ENCODE measurements at places on chromosomes 12 and 14.

GRCh38 chr14:20417250-20418186 lies 4.2 kb upstream of the TEP1 start:
- no peak for DNase-seq

DNA sequence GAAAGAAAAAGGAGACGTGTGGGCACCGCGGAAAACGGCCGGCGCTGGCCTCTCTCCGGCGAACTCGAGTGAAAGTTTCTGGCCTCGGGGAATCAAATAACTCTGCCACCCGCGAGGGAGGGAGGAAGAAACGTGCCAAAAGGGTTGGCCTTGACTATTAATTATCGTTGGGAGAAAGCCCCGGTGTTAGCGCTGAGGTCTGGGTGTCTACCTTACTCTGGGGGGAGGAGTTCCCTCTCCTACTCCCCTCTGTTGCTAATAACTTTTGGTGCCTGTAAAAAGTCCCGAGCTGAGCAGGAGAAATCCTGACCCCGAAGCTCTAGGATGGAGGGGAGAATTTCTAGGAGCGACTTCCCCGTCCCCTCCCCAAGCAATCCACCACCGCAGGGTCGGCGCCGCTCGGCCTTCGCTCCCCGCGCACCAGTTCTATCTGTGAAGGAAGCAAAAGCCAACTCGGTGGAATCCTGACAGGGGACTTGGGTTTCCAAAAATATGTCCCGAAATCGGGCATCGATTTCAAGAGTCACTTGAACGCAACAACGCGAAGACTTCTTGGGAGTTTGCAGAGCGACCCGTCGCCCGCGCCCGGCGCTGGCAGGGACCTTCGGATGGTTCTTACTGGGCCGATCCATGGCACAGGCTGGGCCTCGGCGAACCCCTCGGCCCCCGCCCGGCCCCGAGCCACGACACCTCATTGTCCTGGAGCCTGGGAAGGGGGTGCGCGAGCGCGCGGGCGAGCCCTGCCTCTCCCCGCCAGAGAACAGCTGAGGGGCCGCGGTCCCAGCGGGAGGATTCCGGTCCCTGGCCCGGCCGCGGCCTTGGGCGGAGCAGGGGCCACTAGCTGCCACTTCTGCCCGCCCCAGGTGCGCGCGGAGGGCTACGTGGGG lies 1.7 kb downstream of the OTX2 start:
- DNase-seq: peak; percentile 42

DNA sequence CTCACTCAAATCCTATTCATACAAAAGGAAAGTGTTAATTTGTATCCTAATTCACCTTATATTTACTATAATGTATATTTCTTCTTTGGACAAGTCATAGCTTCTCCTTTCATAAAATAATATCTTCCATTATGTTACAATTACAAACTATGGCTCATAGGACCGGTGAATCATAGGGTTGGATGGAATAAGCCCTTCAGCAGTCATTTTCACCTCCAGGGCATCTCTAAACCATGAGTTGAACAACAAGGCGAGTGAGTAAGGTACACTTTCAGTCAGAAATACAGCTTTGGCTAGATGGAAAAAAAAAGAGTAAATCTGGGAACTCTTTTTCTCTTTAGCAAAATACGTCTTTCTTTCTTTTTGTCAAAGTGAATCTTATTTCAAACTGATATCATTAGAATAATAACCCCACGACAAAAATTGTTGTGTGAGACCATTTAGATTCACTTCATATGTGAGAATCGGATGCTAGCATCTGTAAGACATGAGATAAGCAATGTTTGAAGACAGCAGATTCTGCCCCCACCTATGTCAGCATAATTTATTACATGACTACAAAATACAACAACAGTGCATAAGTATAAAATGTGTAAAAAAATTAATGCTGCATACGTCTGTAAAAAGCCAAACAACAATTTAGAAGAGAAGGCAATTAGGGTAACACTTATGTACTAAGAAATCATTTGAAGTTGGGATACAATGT lies 184.4 kb upstream of the SLC38A2 start:
- no peak for DNase-seq

DNA sequence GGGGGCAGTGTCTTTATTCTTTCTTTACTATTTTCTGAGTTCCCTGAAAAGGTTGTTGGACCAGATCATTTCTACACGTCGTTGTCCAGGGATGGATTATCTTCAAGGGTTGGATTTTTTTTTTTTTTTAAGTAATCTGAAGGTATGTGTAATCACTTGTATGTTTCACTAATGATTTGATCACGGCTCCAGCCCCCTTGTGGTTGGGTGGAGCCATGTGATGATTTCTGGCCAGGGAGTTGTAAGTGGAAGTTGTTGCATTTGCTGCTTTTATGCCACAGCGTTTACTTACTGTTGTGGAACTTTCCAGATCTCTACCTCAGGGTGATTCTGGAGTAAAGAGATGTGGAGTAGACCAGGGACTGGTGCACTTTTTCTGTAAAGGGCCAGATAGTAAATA lies 390.3 kb downstream of the AACS start:
- DNase-seq: no peak

GRCh38 chr14:59046746-59047145 lies 141.7 kb upstream of the DAAM1 start:
- DNase-seq: no peak

GRCh38 chr14:103199124-103199523 lies 75.9 kb downstream of the TNFAIP2 start:
- DNase-seq: no peak

- no peak for DNase-seq
Measured at GRCh38 chr14:68199554-68200151, 380.1 kb downstream of the RAD51B start.

DNA sequence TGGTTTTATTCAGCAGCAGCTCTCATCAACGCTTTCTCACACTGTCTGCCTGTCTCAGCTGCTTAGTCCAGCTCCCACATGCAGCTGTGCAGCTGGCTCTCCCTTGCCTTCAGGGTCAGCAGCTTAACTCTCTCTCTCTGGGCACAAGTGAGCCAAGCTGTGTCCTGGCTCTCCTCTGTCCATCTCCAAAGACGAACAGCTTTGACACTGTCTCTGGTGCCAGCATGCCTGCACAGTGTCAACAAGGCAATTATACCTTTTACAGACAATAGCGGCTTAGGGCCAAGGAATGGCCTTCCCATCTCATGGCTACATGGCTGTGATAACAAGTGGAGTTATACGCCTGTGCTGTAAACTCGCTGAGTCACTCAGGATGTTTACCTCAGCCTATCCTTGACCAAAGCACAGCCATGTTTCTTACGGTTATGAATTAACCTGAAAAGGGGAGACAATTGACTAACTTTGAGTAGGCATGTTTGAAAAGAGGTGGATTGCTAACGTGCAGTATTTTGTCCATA lies 38.4 kb upstream of the MANSC4 start:
- DNase-seq: no peak

DNA sequence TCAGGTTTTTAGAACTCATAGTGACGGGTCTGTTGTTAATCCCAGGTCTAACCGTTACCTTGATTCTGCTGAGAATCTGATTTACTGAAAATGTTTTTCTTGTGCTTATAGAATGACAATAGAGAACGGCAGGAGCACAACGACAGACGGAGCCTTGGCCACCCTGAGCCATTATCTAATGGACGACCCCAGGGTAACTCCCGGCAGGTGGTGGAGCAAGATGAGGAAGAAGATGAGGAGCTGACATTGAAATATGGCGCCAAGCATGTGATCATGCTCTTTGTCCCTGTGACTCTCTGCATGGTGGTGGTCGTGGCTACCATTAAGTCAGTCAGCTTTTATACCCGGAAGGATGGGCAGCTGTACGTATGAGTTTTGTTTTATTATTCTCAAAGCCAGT lies 34.4 kb downstream of the PSEN1 start:
- DNase-seq: no peak

GRCh38 chr12:55719371-55719770 lies 822 bp upstream of the RDH5 start:
- DNase-seq: no peak

GRCh38 chr14:54259821-54260220 lies 137.0 kb upstream of the CDKN3 start:
- DNase-seq: no peak

DNA sequence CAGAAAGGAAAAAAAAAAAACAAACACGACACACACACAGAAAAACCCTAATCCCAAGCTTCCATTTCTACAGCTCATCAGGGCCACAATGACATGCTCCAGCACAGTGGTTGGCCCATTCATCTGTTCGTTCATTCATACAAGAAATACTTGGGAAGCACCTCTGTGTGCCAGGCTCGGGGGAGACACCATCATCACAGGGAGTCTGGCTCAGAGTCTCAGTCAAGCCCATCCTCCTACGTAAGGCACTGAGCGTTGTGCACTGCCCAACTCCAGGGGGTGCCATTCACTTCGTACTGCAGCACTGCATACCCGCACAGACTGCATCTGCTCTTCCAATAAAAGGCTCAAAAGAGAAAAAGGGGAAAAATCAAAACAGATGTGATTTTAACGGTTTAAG lies 15.3 kb downstream of the VPS37B start:
- peak; percentile 60 for DNase-seq

- DNase-seq: no peak
Measured at GRCh38 chr14:67817750-67818438, 1.5 kb upstream of the ZFYVE26 start.

DNA sequence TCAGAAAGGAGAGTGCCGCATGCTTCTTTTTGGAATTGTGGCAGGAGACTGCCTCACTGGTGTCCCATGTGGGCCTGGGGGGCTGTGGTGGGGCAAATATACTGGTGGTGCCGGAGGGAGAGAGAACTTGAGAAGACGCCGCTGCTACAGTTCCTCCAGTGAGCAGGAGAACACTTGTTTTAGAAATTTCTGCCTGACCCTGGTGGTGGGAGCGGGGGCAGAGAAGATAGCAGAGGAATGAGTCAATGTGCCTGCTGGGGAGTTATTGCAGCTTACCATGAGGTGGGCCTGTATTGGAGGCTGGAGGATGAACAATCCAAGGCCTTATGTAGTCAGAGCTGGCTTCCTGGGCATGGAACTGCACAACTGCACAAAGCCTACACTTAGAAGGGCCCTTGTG lies 211.8 kb downstream of the SNAPC1 start:
- DNase-seq: no peak

DNA sequence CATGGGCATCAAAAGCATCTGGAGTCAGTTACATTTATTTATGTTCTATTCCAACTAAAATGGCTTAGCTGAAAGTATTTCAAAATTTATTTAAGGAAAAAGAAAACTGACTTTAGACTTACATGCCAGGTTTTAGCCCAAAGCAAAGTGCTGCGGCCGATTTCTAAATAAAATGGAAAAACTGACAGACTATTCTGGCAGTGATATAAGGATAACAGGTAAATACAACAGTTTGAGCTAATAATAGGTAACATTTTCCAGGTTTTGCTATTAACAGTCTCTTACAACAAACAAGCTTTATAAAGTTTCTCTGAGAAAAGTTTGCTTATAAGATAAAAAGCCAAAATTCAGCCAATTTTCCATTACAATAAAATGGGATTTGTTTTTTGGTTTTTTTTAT lies 937.2 kb upstream of the FLRT2 start:
- DNase-seq: no peak

DNA sequence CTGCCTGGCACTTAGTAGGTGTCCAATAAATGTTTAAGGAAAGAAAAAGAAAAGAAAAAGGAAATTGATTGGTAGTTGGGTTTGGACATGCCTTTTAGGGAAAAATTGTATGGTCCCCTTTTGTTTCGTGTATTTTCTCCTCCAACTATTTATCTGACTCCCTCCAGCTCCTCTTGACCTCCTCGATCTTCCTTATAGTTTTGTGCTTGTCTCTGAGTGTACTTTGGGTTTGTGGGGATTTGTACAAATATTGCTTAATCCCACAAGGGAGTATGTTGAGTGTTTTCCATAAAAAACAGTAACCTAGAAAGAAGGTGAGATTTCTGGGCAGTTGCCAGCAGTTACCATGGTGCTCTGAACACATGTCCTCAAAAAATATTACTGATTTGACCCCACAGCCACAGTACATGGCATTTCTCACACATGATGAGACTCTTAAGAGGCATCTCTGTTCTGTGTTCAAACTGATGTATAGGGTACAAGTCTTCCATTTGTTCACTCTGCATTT lies 15.7 kb downstream of the PLEKHG7 start:
- no peak for DNase-seq

DNA sequence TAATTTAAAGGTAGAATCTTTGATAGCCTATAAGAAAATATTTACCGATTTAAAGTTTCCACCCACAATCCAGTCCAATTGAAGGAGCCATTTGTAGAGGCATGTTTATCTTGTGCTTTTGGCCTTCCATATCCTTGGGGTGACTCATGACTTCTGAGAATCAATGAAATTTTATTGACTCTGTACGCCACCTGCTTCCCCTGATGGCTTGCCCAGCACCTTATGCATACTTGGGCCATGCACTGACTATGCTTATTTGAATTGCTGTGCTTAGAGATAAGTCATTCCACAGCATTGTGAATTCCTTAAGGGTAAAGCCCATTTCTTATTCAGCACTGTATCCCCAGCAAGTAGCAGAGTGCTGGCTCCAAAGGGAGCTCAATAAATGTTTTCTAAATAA lies 954.8 kb upstream of the SEL1L start:
- peak; percentile 20 for DNase-seq

GRCh38 chr14:33809396-33809981 lies 141.4 kb downstream of the EGLN3 start:
- no peak for DNase-seq

DNA sequence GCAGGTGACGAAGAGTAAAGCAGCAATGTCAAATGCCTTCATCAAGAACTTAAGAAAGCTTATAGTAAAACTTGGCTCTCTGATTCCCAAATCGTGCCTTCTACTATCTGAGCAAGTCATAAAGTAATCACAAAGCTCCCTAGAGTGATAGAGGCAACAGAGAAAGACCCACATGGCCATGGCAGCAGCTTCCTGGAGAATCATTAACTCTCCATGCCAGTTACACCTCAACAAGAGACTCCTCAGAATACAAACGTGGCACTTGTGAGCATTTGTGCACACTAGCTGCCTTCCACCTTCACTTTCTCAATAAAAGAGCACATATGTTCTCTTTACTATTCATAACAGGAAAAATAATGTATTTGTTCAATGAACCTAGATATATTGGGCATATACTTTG lies 48.0 kb downstream of the PLCZ1 start:
- no peak for DNase-seq

GRCh38 chr12:68042212-68042699 lies 53.0 kb downstream of the IFNG-AS1 start:
- no peak for DNase-seq

- DNase-seq: no peak
Measured at GRCh38 chr12:109239179-109239578, 69.9 kb downstream of the FOXN4 start.

DNA sequence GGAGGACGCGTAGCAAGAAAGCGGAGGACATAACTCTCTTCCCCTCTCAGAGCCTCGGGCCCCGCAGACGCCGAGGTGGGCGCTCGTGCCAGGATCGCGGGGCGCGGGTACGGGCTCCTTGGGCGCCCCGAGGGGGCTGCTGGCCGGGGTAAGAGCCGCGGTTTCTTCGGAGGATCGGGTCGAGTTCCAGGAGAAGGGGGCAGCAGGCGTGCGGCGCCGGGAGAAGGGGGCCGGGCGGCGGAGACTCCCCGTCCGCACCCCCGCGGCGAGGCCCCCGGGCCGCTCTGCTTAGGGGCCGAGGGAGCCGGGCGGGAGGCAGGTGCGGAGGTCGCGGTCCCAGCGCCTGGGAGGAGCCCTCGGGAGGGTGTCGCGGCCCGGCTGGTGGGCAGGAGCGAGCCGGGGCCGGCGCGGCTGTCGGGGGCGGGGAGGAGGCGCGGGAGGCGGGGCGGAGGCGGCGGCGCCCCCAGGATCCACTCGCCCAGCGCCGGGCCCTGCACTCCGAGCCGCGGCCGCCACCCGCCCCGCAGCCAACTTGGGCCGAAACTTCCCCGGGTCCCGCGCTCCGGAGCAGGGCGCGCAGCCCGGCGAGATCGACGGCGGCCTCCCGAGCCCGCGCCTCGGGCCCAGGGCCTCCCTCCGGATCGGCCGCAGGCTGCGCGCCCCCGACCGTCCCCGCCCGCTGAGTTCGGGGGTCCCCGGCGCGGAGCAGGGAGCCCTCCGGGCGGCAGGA lies 64.4 kb downstream of the FBXL14 start:
- DNase-seq: peak; percentile 47
